ENCODE measurements at places on chromosomes 7 and 10. TPM values are rescaled to one million over a fixed set of nuclear protein-coding genes. Genes with fewer than 3 reads are reported as not detected.

TMEM270 gene
- not detected for total RNA-seq

FAM25C gene
- total RNA-seq: not detected

LRRC61 gene
- 14.0 TPM for total RNA-seq

ADIRF gene
- 0.98 TPM for total RNA-seq

ERLIN1 gene
- 12.0 TPM for total RNA-seq

ADAM12 gene
- 6.1 TPM for total RNA-seq

CALHM3 gene
- total RNA-seq: not detected

DLX5 gene
- total RNA-seq: 3.4 TPM

PLXDC2 gene
- 9.3 TPM for total RNA-seq

KRIT1 gene
- 68.4 TPM for total RNA-seq

SYCE1 gene
- 0.74 TPM for total RNA-seq

TAS2R3 gene
- 5.7 TPM for total RNA-seq

NAT16 gene
- total RNA-seq: 2.2 TPM

GIMAP8 gene
- total RNA-seq: 0.74 TPM

SPDYE2B gene
- not detected for total RNA-seq

ACTL6B gene
- 99.6 TPM for total RNA-seq

MKX gene
- 0.49 TPM for total RNA-seq

PRSS2 gene
- total RNA-seq: not detected

SPDYE5 gene
- total RNA-seq: not detected

DPCD gene
- total RNA-seq: 13.3 TPM

ZNF487 gene
- 12.5 TPM for total RNA-seq

CTAGE15 gene
- total RNA-seq: 0.25 TPM

PTPRN2 gene
- total RNA-seq: 47.7 TPM

TMEM225B gene
- 0.49 TPM for total RNA-seq

MICALL2 gene
- total RNA-seq: 4.7 TPM

GRM3 gene
- 86.5 TPM for total RNA-seq

PNLIPRP2 gene
- total RNA-seq: not detected

EBF3 gene
- 0.74 TPM for total RNA-seq

NME8 gene
- total RNA-seq: not detected

MYOZ1 gene
- total RNA-seq: not detected

SAMD9 gene
- total RNA-seq: 1.5 TPM

All from temporal lobe (tissue), 4 donors.